Kidney epithelial cell (primary cell): ENCODE measurements at places on chromosomes 11 and 22. TPM values are rescaled to one million over a fixed set of nuclear protein-coding genes. Genes with fewer than 3 reads are reported as not detected.

DNA sequence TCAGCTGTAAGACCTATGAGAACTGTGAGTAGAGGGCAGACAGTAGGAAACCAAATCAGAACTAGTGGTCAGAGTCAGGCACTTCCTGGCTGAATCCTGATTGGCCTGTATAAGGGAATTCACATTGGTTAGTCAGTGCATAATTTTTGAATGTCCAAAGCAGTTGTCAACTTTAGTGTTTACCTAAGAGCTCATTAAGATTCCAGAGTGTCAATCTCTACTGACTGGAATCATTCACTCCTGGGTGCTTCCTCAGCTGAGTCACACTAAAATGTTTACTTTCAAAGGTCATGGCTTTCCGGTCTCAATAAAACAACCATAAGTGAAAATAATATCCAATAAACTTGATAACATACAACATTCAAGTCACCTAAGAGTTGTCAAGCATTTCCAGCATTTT lies 306.1 kb downstream of the C11orf87 start:
- no peak for DNase-seq

DNA sequence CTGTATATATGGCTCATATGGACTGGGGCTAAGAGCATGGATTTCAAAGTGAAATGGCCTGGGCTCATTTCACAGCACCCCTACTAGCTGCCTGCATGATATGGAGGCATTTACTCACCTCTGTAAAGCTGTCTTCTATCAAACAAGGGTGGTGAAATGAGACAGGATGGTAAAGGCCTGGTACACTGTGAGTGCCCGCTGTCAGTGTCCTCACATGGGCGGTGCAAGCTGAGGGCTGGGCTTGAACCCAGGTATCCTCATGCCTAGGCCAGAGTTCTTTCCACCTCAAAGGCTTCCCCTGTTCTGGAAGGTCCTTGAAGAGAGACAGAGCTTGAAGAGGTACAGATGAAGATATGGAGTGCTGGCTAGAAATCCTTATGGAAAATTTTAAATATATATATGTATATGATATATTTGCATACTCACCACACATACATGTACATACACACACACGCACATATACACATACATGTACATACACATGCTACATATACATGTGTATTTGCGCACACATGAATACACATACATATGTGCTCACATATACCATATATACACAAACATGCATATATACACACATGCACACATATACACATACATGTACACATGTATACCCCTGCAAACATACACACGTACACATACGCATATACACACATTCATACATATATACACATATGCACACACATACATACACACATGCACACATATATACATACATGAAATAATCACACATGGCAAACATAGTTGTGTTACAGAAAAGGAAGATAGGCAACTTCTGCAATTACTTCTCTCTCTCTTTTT lies 44.7 kb downstream of the MICAL2 start:
- no peak for DNase-seq

- DNase-seq: no peak
Measured at GRCh38 chr11:87322568-87322967, 284.8 kb downstream of the TMEM135 start.

DNA sequence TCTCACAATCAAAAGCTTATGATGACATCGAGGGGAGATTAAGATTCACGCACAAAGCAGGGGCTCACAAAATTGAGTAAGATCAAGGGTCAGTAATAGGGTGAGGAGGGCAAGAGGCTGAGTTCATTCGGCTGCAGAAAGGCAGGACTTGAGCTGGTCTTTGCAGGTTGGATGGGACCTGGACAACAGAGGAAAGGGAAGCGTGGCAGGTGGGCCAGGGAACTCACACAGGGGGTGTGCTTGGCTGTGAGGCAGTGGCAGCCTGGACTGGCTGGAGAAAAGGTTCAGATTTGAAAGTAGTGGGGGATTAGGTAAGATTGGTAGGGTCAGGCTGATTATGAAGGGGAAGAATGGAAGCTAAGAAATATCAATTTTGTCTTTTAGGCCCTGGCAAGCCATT lies 161.6 kb downstream of the PKNOX2 start:
- DNase-seq: no peak

Gene CASP5
- not detected in 2 replicates for total RNA-seq

DNA sequence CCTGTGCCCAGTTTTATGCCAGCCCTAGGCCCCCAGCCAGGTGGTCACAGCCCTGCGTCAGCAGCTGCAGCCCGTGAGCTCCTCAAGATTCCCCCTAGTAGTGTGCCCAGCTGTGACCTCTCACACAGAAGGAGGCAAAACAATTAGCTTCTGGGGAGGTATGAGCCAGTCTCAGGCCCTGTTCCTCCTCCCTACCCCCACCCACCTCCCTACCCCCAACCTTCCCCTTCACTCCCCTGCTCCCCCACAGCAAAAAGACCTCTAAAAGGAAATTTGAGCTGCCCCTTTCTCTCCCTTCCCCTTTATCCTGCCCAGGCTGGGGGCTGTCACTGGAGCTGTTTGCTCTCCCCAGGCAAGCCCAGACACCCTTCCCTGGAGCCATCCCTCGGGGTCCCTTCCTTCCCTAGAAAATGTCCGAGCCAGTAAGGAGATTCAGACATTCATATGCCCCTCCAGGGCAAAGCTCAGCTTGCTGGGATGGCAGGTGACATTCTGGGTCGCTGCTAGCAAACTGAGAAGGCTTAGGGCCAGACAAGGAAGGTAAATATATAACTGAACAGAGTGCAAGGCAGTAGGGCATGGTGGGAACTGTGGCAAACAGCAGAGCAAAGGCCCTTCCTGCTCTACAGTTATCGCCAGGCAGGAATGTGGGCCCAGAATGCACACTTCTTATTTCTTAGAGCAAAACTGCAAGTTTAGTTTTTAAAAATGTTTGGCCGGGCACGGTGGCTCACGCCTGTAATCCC lies 300.2 kb downstream of the MN1 start:
- DNase-seq: no peak

GRCh38 chr11:66509131-66509561 lies 1.3 kb upstream of the BBS1 start:
- DNase-seq: no peak

DNA sequence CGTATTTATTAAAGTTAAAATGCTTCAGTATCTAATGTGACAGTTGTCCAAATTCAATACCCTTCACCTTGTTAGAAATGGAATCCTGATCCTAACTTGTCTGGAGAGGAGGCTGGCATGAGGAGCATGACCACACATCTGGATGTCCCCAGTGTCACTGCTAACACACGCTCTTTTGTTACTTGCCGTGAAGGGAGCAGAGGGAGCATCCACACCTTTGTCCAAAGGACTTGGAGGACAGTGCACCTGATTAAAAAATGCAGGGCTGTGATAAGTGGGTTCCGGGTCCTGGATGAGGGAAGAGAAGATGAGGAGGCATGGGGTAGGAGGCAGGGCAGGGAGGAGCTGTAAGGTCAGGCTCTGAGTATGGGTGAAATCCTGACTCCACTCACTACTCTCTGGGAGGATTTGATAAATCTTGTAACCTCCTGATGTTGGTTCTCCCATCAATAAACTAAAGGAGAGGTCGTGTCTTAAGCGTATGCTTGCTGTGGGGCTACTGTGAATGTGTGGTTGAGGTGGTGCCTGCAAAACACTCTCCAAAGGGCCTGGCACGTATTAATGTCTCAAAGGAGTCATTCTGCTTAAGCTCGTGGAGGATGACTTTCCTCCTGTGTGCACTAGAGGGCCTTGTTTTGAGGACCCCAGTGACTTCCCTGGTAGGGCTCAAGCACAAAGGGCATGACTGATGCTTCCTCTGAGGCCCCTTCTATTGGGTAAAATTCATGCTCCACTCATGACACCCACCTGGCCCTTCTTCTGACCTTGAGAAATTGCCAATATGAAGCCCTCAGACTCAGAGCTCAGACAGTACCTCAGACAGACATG lies 16.8 kb upstream of the IGLL5 start:
- DNase-seq: no peak

Gene CARD16
- total RNA-seq: 3.5 TPM in 1 of 2 replicates, not detected in the other

GRCh38 chr11:75505916-75506692 lies 19.6 kb downstream of the GDPD5 start:
- DNase-seq: no peak

DNA sequence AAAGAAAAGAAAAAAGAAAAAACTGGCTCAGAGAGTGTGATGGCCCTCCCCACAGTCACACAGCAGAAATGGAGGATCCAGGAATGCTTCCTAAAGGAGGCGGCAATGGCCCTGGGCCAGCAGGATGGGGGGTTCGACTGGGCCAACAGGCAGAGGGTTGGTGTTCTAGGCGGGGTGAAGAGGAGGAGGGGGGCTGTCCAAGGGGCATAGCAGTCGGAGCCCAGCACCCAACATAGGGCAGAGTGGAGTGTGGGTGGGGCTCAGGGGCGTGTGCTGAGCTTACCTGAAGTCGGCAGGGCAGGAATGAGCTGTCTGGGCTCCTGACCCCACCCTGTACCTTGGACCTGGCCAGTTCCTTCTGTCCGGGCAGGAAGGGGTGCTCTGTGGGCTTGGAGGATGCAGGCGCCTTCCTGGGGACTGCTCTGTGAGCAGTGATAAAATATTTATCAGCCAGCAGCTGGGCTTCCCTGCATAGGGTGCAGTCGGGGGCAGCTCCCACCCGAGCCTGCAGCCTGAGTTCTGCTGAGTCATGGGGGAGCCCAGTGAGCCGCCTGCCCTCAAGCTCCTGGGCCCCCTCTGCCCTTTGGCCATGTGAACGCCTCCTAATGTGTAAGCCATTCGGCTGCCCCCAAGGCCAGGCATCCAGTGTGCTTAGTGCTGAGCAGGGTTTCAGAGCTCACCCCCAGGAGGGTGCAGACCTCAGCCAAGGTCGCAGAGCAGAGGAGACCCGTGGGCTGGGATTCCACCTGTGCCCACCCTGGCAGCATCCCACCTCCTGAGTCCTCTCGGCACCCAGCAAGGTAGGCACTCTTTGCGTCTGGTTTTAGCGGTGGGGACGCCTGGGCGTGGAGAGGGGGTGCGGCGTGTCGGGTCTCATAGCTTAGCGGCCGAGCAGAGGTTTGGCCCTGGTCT lies 25.3 kb upstream of the PRR5 start:
- no peak for DNase-seq
